NCI-H526 treated with DMSO at 0.1 percent for 48 hours (cell line): ENCODE measurements at places on chromosomes 7 and 10.
A peak's percentile ranks its signal among the peaks of the same experiment; 100 is the strongest.

DNA sequence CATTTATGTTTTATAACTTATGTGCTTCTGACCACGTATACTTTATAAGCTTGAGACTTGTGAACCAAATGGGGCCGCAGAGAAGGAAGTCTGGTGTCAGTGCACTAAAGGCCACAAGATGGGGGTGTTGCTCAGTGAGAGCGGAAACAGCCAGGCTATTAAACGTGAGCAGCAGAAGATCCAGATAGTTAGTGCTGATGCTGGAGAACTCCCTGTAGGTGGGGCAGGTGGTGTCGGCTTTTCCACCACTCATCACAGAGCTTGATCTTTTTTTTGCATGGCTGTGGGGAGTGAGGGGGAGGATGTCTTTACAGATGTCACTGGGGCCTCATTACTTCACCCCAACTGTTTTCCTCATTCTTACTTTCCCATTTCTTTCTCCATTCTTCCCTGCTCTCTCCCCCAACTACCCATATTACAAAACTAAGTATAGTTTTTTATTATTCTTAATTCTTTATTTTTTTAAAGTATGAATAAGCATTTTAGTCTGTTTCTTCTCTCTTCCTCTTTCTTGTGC, 34.7 kb downstream of the ACADSB start:
- peak; percentile 84 for DNase-seq

DNA sequence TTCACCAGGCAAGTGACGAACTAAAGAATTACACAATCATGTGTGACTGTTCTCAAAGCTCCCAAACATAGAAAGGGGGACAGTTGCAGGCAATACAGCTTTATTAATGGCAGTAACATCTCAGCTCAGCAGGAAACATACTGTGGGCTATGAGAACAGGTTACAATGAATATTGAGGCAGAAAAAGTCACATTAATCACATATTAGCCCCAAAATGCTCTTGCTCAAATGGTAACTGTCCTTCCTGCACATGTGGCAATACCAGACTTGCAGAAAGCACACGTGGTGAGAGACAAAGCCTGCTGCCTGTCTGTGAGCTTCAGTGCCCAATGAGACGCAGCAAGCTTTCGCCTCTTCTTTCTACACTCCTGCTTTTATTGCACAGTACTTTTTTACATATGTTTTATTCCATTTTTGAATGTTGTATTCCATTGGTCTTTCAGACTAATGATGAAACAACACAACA, 104.9 kb upstream of the ACBD5 start:
- DNase-seq, result no peak

GRCh38 chr7:27215356-27215755, 15.5 kb upstream of the HOXA13 start:
- DNase-seq, result no peak

DNA sequence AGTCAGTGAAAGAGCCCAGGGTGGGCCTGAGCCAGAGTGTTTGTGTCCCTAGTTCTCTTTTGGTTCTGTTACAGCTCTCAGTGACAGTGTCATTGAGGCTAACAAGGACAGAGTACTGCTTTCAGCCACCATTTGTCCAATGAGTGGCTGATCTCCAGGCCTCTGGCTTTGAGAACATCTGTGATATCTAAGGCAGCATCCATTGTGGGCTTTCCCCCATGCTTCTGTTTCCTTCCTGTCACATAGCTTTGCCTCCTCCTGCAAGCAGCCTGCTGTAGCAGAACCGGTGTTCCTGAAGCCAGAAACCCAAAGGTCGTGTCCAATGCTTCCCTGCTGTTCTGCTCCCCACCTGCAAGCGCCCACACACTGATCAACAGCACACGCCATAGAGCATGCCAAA, 68.4 kb downstream of the IKZF1 start:
- DNase-seq, result no peak

DNA sequence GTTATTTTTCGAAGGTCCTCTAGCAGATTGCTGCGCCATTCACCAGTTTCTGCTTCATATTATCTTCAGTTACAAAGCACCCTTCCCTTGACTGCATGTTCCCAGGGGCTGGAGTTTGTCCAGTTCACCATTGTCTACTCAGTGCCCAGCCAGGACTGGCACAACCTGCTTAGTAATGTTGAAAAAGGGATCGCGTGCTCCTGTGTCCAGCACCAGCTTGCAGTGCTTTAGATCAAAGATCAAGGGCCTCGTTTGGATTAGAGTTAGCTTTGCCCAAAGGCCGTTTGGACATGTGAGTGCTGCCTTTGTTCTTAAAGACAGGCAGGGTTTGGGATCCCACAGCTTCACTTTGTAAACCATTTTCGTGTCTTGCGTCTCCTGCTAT, 867 bp downstream of the ATP6V0E2 start:
- DNase-seq, result no peak

DNA sequence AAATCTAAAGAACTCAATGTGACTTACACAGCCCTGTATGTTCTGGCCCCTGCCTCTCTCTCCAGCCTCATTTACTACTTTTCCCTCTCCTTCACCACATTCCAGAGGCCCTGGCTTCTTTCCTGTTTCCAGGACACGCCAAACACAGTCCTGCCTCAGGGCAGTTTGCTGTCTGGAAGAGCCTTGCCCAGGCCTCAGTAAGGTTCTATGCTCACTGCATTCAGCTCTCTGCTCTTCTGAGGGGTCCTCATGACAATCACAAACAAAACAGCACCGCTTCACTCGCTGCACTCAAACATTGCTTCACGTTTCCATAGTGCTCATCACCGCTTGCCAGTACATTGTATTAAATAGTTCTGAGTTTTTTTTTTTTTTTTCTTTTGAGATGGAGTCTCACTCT, 35.1 kb upstream of the GARS1 start:
- DNase-seq, result no peak

- DNase-seq, result no peak
Observed at GRCh38 chr7:80070391-80070790, 64.2 kb upstream of the GNAI1 start.

- DNase-seq, result peak; percentile 63
Observed at GRCh38 chr10:117492504-117492903, 50.0 kb upstream of the EMX2 start.

DNA sequence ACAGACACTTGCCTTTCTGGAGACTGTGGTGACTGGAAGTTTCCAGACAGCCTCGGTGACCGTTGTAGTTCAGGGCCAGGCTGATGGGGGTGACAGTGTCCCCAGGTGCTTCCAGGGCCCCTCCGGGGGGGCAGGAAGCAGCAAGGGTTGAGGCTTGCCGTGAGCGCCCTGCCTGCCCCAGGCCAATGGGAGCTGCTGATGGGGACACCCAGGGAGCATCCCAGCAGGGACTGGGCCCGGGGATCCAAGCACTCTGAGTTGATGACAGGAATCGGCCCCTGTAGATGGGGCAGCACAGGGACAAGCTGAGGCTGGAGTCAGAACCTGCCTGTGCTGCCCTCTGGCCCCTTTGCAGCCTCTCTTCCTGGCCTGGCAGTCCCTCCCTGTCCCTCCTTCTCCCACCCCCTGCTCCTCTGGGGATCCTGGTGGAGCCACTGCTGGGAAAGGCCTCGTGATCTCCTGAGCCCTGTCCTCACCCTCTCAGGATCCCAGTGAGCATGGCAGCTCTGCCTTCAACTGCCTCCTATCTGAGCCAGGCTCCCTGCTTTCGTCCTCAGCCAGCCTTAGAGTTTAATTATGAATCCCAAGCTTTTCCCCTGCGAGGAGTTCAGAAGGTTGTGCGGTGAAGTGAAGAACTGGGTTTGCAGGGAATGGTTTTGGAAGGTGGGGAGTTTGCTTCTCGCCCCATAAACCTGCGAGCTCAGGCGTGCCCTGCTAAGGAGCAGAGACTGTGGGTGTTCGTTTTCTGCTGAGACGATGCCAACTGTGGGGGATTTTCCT, 84.7 kb downstream of the ADCY1 start:
- no peak for DNase-seq

- DNase-seq, result no peak
Observed at GRCh38 chr7:82057476-82057875, 287.6 kb upstream of the HGF start.

GRCh38 chr7:87316846-87317552, 28.5 kb upstream of the CROT start:
- no peak for DNase-seq

GRCh38 chr7:76340617-76341131, 18.1 kb downstream of the YWHAG start:
- no peak for DNase-seq

GRCh38 chr10:30995081-30995770, 36.4 kb downstream of the ZNF438 start:
- no peak for DNase-seq

GRCh38 chr7:2172311-2173188, 60.2 kb downstream of the MAD1L1 start:
- DNase-seq, result peak; percentile 93

DNA sequence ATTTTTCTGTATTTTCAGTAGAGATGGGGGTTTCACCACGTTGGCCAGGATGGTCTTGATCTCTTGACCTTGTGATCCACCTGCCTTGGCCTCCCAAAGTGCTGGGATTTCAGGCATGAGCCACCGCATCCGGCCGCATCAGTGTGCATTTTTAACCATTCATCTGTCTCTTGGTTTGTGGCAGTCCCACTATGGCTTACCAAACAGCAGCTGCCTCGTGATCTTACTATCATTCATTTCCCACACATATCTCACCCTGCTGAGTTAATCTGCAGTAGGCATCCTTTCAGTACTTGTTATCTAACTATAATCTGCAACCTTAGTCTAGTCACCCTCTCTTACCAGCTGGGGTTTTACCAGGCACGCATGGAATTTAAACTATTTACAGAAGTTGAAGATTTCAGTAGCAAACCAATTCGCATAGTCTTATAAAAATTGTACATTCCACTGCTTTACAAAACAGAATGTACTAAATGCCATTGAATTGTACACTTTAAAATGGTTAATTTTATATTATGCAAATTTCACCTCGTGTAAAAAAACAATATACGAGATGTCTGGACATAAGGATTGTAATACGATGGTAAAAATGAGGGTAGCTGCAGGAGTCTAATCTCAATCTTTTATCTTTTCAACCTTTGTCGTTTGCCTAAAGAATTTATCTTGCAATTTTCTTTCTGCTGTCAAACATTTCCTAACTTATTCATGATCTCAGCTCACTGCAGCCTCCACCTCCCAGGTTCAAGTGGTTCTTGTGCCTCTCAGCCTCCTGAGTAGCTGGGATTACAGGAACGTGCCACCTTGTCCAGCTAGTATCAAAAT, 4.6 kb upstream of the TBC1D12 start:
- no peak for DNase-seq

- DNase-seq, result no peak
Observed at GRCh38 chr10:128730922-128731321, 604.7 kb upstream of the MKI67 start.

GRCh38 chr10:123156078-123156477, 1.9 kb downstream of the BUB3 start:
- no peak for DNase-seq

GRCh38 chr10:851901-852300, 79.6 kb downstream of the LARP4B start:
- DNase-seq, result no peak

- no peak for DNase-seq
Observed at GRCh38 chr7:30187513-30187912, 52.7 kb downstream of the MTURN start.

- no peak for DNase-seq
Observed at GRCh38 chr10:84563868-84564267, 235.5 kb downstream of the CCSER2 start.

DNA sequence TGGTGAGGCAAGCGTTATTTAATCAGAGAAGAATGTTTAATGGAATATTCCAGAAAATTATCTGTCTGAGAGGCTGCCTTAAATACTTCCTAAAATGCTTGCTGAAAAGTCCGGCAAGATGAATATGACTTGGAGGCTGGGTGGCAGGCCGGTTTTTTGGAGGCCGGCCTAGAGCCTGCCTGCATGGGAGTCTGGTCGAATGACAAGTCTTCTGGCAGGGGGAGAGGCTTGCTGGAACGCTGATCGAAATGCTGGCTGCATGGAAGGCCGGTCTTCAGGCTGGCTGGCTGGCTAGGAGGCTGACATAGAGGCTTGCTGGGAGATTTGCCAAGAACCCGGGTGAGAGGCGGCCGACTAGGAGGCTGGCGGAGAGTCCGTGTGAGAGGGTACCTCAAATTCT, 135.7 kb downstream of the OR13A1 start:
- DNase-seq, result no peak

DNA sequence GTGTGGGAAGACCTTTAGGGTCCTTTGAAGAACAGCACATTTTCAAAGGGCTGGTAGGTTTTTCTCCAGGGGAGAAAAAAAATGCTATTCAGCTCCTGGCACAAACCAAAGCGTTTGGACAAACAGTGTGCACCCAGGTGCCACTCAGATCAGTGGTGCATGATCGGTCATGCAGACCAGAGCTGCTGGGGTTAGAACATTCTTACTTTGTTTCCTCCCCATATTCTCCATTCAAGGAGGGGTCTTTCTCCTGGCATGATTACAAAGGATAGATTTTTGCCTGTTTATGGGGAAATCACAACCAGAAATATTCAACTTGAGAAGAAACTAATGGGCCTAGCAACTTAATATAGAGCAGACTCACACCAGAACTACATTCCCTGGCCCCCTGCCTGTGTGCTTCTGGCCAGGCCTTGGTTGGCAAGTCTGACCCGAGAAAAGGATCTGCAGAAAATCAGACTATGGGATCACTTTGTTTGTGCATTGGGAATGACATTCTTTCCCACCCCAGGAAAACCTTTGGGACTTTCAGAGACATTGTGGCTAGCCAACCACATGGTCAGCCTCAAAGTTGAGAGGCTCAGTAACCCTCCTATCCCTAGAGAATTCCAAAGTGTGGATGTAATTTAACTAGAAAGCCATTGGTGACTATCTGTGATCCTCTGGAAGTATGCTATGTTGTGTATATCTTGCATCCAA, 82.3 kb upstream of the FGL2 start:
- no peak for DNase-seq

- no peak for DNase-seq
Observed at GRCh38 chr10:86215046-86215445, 151.5 kb downstream of the GRID1 start.

DNA sequence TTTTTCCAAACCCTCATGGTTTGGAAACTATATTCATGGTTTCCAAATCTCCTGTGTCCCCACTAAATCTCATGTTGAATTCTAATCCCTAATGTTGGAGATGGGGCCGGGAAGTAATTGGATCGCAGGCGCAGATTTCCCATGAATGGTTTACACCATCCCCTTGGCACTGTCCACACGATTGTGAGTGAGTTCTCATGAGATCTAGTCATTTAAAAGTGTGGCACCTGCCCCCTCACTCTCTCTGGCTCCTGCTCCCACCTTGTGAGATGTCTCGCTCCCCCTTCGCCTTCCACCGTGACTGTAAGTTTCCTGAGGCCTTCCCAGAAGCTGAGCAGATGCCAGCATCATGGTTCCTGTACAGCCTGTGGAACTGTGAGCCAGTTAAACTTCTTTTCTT, 3.3 kb upstream of the MTPAP start:
- DNase-seq, result no peak

GRCh38 chr10:17214526-17214925, 13.1 kb upstream of the TRDMT1 start:
- DNase-seq, result no peak

GRCh38 chr7:34320412-34320811, 337.6 kb upstream of the NPSR1 start:
- DNase-seq, result no peak

GRCh38 chr7:27925573-27926201, 185.7 kb downstream of the TAX1BP1 start:
- no peak for DNase-seq
